Dorsolateral prefrontal cortex (tissue), 122 donors: ENCODE measurements at places on chromosomes 1 and 21. TPM values are rescaled to one million over a fixed set of nuclear protein-coding genes. Genes with fewer than 3 reads are reported as not detected.

The WDR64 gene
- total RNA-seq = 0.29 TPM

The RCAN3 gene
- total RNA-seq = 6.8 TPM

The RPE65 gene
- 0.11 TPM for total RNA-seq

The LY9 gene
- not detected for total RNA-seq

The LCK gene
- not detected for total RNA-seq

The KRTAP19-3 gene
- total RNA-seq = not detected

The SERPINC1 gene
- total RNA-seq = 1.3 TPM

The REG4 gene
- not detected for total RNA-seq

The CTTNBP2NL gene
- 30.3 TPM for total RNA-seq

DNA sequence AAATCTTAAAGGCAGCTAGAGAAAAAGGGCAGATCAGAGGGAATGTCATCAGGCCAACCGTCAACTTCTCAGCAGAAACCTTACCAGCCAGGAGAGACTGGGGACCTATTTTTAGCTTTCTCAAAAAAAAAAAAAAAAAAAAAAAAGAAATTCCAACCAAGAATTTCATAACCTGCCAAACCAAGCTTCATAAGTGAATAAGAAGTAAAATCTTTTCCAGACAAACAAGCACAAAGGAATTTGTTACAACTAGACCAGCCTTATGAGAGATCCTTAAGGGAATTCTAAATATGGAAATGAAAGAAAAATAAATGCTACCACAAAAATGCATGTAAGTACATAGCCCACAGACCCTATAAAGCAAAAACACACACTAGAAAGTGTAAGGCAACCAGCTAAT is 267.7 kb downstream of the AKT3 start:
- DNase-seq = no peak

- no peak for DNase-seq
These were observed 163.8 kb downstream of the COL24A1 start for GRCh38 chr1:85992791-85993190.

GRCh38 chr1:77948841-77949424 is 29.9 kb downstream of the FUBP1 start:
- DNase-seq = no peak

DNA sequence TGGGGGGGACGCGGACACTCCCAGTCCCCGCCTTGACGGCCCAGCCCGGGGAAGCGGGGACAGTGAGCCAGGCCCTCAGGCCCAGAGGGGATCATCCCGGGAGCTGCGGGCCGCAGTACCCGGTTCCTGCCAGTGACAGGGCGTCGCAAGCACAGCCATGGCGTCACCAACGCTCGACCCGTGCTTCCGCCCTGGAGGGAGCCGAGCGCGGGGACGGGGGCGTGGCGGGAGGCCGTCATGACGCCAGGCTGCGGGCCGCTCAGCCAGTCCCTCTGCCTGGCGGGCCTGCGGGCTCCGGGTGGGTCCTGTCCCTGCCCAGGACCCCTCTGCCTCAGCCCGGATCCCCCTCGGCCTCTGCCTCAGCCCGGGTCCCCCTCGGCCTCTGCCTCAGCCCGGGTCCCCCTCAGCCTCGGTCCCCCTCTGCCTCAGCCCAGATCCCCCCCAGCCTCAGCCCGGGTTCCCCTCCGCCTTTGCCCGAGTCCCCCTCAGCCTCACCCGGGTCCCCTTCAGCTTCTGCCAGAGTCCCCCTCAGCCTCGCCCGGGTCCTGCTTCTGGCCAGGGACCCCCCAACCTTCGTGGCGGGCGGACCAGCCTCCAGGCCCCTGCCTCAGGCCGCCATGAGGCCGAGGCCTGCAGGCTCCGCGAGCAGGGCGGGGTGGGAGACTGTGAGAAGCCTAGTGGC is 2.3 kb upstream of the SLC2A5 start:
- no peak for DNase-seq

- no peak for DNase-seq
These were observed 47.9 kb upstream of the VCAM1 start for GRCh38 chr1:100671601-100672000.

DNA sequence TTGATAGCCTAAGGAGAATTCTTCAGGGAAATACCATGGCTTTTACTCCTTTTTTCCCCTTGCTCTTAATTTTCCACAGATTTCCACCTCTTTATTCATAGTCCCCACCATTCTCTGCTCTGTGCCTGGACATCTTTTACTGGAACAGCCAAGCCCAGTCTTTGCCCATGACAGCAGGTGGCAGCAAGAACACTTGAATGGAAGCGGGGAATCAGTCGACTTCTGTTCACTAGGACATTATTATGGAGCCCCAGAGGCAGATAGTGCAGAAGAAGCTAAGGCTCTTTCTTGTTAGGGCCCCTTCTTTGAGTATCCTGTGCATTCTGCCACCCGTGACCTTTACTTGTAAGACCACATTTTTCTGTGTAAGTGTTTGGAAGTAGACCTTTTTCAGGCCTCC is 6.3 kb downstream of the OR14I1 start:
- DNase-seq = no peak

- DNase-seq = no peak
These were observed 327.3 kb upstream of the SGIP1 start for GRCh38 chr1:66206563-66207144.

DNA sequence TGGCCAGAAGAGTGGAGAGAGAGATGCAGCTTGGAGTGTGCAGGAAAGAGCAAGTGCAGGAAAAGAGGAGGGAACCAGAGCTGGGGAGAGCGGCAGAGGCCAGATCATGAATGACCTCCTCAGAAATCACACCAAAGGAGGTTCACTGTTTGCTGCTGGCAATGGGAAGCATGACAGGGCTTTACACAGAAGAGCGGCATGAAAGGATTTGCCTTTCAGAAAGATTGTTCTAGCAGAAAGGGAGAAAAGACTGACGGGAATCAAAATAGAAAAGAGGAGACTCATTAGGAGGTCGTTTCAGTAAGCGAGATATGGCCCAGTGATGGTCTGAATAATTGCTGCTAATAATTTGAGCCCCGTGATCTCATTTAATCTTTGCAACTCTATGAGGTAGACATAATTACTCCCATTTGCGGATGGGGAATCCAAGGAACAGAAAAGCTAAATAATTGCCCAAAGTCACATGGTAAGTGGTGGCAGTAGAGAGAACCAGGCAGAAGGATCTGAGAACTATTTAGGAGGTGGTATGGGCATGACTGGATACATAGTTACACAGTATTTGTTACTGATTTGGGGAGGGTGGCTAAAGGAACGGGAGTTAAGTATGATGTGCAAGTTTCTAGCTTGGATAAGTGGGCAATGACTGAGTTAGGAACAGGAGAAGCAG is 12.5 kb upstream of the HNRNPR start:
- no peak for DNase-seq

- DNase-seq = no peak
These were observed 14.3 kb upstream of the LSM10 start for GRCh38 chr1:36411674-36412648.

- no peak for DNase-seq
These were observed 8.2 kb upstream of the MYOM3 start for GRCh38 chr1:24119859-24120756.

DNA sequence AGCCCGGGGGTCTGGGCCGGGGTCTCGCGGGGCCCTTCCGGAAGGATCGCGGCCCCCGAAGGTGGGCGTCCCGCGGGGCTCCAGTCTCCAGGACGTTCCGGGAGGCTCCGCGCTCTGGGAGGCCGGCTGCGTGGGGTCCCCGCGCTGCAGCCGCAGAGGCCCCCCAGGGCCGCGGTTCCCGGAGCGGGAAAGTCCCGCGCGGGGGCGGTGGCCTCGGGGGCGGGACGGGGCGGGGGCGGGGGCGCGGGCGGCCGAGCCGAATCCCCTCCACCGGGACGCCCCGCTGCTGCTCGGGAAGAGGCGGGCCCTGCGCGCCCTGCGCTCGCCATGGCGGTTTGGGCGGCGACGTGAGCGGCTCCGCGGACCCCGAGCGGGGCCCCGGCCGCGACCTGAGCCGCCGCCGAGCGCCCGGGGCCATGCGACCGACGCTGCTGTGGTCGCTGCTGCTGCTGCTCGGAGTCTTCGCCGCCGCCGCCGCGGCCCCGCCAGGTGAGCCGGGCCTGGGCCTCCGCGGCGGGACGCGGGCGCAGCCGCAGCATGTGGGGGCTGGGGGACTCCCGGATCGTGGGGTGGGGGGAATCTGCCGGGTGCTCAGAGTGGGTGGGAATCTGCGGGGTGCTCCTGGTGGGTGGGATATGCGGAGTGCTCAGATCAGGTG is at the start of gene IFNGR2:
Gene IFNGR2 (plus strand): TSS at position 286 of the 658 bp plus-strand sequence. CDS start 131 bp downstream, at position 417.
- DNase-seq = no peak

DNA sequence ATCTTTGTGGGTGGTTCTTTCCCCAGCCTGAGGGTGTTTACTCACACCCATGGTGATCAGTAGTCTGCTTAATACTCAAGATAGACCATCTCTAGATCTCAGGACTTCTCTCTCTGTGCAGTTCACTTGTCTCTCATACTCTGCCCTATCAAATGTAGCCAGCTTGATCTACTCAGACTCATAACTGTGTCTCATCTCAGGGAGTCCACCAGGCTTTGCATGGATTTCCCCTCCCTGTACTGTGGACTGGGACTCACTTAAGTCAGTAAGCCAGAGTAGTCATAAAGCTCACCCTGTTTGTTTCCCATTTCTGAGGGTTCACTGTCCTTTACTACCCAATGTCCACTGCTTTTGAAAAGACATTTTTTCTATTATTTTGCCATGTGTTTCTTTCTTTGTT is 41.8 kb downstream of the LYPLAL1 start:
- DNase-seq = no peak

DNA sequence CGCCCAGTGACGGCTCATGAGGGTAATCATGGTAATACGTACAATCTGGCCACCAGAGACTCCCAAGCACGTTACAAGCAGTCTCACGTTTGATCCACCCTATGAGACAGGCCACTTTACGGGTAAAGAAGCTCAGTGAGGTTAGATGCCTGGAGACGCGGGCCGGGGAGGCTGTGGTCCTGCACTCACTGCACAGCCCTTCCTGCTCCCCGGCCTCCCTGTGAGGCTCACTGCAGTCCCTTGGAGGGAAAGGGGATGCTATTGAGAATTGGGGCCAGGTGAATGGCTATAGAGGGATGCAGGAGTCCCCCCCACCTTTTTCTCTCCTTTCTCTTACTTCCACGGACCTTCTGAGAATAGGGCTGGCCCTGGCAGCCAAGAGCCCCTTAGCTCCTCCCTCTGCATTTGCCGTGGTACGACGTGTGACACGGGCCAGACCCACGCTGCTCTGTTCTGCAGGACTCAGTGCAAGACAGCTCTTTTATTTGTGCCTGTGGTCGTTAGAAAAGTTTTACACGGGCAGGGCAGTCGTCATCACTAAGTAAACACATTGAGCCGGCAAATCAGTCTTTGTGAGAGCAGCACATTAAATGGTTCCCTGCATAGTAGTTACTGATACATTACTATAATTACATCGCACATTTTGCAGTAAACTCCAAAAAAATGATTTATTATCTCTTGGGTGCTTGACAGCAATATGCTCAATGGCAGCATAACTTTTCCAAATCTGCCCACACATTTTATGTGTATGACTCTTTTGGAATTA is 18.8 kb downstream of the KIF26B start:
- DNase-seq = no peak

- DNase-seq = no peak
These were observed 37.5 kb upstream of the KIF21B start for GRCh38 chr1:201061049-201061448.

- DNase-seq = no peak
These were observed 112.8 kb downstream of the DHRS3 start for GRCh38 chr1:12505231-12505630.

DNA sequence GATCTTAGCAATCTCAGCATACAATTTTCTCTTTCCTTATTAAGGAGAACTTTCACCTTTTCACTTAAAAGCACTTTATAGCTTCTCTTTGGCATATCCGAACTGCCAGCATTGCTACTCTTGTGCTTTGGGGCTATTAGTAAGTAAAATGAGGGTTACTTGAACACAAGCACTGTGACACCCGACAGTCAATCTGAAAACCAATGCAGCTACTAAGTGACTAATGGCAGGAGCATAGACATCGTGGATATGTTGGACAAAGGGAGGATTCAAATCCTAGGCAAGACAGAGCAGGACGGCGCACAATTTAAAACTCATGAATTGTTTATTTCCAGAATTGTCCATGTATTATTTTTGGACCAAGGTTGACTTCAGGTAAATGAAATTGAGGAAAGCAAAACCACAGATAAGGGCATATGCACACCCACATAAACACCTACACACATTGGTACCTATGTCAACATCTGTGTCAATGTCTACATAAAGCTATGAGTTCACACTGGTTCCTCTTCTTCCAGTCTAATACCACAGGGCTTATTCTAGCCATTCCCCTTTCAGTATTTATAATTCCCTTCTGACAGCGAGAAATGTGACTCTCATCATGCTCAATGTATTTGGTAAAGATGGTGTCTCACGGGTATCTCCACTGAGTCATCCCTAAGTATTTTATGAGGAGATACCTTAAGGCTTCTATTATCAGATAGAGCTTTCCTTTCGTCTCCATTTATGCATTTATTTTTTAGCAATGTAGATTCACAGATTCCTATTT is 75.3 kb upstream of the RALGPS2 start:
- DNase-seq = no peak

- no peak for DNase-seq
These were observed 104.4 kb downstream of the PHTF1 start for GRCh38 chr1:113654883-113655282.

- DNase-seq = no peak
These were observed 8.3 kb upstream of the CHD5 start for GRCh38 chr1:6188466-6188865.

DNA sequence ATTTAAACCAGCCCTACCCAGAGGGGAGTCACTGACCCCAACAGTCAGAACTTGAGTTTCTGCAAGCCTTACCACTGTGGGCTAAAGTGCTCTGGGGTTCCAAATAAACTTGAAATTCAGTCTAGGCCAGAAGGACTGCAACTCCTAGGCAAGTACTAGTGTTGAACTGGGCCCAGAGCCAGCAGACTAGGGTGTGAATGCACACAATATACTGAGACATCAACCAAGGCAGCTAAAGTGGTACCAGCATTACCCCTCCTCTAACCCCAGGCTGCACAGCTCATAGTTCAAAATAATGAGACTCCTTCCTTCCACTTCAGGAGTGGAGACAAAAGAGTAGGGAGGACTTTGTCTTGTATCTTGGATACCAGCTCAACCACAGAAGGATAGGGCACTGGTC is 18.9 kb upstream of the IL20 start:
- DNase-seq = no peak

DNA sequence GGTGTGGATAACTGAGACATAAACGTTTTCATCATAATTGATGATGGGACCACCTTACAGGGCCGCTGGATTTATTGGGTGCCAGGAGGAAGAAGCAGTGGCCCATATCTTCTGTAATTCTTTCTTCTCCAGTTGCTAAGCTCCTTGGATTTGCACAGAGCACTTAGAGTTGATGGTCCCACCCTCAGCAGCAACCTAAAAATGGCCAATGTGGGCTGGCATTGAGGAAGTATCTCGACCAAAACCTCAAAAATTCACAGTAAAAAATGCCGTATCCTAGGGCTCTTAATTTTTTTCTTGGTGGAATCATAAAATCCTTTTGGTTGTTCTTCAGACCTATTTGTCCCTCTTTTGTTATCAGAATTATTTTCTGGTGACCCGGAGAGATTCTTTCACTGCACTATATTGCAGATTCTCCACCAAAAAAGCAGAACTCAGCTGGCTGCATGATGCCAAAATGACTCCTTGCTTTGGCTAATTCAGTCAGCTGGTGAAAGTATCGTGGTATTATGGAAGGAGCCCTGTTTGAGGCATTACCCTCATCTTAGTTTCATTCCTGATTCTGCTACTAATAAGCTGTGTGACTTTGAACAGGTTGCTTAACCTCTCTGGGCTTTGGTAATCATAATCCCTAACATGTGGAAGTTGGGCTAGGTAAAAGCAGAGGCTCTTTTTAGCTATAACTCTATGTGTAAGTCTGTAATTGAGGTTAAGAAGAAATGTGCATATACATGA is 27.6 kb downstream of the KIRREL1 start:
- DNase-seq = no peak
